ENCODE measurements at places on chromosomes 11 and 22.

DNA sequence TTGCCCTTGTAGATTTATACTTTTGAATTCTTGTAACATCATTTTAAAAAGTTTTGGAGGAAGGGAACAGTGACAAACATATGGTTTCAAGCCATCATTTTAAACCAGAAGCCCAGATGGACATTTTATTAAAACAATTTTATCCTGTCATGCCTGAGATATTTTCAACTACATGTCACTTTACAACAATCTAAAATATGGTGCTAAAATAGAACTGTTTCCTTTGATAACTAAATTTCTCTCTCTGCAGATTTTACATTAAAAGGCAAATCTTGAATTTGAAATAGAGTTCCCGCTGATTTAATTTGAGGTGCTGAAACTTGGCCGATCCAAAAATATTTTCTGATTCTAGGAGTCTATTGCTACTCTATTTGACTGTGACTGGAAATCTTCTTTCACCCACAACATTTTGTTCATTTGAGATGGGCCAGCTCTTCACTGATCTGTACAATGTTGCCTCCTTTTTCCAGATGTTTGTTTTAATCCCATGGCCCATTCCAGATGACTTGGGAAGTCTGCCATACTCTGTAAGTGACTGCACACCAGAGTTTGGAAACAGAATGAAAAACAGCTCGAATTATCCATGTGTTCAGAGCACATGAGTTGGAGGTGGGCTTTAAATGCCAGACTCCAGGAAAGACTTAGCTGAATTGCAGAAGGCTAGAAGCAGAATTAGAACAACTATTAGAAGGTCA is 402.5 kb downstream of the TMEM135 start:
- DNase-seq, result peak; percentile 38

- no peak for DNase-seq
These were observed 6.7 kb downstream of the ANKRD13D start for GRCh38 chr11:67295846-67296245.

- DNase-seq, result no peak
These were observed 14.1 kb downstream of the KBTBD3 start for GRCh38 chr11:106063009-106063408.

DNA sequence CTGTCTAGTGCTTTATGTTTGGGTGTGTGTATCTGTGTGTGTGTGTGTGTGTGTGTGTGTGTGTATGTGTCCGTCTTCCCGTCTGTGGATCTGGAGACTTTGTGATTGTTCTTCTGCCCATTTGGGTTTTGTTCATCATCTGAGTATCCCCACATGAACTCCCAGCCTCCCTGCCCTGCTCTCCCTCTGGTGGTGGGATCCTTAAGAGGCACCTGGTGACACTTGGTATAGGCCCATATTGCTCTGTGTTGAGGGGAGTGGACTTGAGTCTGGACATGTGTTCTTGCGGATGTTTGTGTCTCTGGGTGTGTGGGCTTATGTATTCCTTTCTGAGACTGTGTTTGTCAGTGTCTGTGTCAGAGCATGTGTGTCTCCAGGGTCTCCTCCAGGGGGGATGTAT is 15.3 kb downstream of the RCOR2 start:
- DNase-seq, result no peak

All from fibroblast of skin of left biceps (primary cell).